ENCODE measurements at places on chromosomes 7 and 10. TPM values are rescaled to one million over a fixed set of nuclear protein-coding genes. Genes with fewer than 3 reads are reported as not detected.
A peak's percentile ranks its signal among the peaks of the same experiment; 100 is the strongest.

GRCh38 chr10:131093795-131094366 lies 217.6 kb downstream of the TCERG1L start:
- no peak for DNase-seq

CYP17A1 gene
- total RNA-seq: 43.2 TPM

DNA sequence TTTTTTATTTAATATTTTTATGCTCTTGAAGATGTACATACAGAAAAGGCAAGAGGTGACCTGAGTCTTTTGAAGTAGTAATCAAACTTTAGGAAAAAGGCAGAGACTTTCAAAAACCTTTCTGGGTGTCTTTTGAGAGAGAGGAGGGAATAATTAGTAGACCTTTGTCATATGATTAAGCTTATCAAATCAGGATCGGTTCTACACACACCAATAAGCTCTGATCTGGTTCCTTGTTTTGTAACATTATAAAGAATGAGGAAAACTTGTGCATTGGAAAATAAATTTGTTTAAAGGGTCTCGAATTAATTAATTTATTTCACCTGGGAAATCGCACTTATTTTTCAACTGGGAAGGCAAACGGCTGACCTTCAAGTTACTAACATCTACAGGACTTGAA lies 11.9 kb downstream of the TWIST1 start:
- DNase-seq: no peak

DNA sequence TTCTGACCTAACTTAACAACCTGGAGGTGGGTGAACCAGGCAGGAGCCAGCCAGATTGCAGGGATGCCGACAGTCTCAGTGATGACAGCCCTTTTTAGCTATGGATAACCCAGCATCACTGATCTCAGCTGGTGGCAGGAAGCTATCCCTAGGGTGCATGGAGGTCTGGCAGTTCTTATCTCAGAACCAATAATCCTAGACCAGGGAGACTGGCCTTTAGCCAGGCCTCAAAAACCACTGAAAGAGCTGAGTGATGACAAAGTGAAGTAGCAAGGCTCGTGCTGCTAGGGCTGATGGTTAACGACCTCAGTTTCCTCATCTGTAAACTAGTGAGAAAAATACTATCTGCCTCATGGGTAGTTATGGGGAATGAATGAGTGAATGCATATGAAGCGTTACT lies 112.5 kb downstream of the RALA start:
- DNase-seq: no peak

ADGRA1 gene
- total RNA-seq: 0.49 TPM

PODXL gene
- total RNA-seq: 26.0 TPM

GRCh38 chr7:68107968-68108367 lies 1111.3 kb downstream of the TYW1 start:
- no peak for DNase-seq

DNA sequence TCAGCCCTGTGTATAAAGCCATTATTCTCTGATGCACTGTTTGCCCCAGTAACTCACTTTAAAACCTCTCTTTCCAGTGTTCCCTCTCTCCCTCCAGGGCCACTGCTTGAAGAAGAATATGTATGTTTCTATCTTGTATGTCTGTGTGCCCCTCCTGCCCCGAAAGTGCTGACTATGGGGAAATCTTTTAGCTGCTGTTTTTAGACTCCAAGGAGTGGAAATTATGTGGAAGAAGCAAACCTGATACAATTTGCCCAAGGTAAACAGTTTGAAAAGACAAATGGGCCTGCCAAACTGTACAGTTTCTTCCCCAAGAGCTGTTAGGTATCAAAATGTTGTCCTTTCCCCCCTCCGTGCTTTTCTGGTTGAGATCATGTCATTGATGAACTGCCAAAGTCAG lies 3.4 kb downstream of the ADRA2A start:
- peak; percentile 42 for DNase-seq

FBXW4 gene
- 49.6 TPM for total RNA-seq

DNA sequence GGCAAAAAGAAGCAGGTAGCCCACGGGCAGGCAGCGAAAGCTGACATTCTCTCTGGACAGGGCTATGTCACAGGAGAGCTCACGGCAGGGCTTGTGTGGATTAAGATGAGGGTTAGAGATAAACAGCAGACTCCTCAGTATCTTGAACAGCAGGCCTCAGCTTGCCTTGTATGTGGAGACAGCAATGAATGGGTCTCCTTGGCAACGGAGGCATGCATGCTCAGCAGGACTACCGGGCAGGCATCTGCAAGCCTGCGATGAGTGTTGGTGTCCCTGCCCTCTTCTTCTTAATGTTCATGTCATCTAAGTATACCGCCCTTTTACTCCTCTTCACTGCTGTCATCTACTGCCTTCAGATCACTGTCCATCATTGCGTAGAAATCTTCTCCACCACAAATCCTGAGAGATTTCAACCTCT lies 81.9 kb upstream of the C1GALT1 start:
- no peak for DNase-seq

DNA sequence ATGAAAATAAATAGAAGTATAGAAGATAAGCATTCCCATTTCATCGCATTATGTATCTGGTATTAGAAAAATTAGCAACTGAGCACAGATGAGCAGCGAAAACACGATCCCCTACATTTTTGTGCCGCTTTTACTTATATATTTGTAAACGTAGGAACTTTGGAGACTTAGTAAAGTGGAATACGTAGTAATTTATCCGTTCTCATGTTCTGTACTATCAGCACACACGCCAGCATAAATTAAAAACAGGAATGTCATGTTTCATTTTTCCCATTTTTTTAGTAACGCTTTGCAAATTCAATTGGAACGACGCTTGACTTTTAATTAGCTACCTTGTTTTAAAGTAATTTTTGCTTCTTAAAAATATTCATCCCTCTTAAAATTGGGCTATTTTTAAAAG lies 2.4 kb downstream of the ZNRF2 start:
- no peak for DNase-seq

ELOVL3 gene
- not detected for total RNA-seq

DNA sequence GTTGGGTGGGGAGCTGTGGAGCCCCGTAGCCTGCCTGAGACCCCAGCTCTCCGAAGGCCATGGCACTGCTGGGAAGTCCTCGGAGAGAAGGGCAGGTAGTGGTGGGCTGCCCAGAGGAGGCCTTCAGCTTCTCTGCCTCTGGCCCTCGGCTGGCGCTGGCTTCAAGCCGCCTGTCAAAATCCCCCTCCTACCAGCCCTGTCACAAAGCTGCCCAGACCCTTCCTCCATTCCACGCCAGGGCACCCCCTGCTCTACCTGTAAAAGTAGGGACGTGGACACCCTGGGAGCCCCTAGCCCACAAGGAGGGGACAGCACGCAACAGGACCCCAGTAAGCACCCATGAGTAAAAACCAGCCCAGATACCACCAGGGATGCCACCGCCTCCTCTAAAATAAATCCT lies 31.6 kb downstream of the MAD1L1 start:
- DNase-seq: no peak

- no peak for DNase-seq
These were observed 298.3 kb downstream of the PTEN start for GRCh38 chr10:88161756-88162155.

DNA sequence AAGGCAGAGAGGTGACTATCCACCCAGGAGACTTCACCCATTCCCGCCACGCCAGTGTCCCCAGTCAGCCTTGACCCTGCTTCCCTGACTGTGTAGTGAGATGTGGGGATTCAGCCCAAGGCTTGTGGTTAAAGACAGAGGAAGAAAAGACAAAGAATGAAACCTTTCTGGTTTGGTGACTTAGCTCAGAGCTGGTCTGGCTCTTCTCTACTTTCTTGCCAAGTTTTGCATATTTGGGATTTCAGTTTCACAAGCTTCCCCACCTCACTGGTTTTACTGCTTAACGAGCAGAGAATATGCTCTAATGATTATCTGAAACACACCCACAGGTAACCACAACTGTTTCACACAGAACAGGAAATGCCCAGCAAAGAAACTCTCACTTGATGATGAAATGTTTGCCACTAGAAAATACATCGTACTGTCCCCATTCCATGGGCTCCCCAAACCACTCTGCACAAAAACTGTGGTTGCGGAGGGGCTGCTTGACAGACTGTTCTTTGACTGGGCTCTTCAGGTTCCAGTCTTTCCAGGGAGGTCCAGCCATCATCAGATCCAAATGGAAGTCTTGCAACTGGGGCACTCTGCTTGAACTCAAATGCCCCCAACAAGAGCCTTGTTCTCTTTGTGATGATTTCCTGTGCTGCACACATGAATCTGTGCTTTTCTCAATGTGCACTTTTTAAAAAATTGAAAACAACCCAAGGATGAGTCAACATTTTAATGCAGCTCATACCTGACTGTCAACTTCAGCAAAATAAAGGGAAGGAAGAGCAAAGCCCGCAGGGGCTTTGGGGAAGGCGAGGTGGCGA lies 95.5 kb downstream of the CTBP2 start:
- no peak for DNase-seq

MEOX2 gene
- 1.7 TPM for total RNA-seq

- DNase-seq: no peak
These were observed 79.5 kb upstream of the INSYN2A start for GRCh38 chr10:127275793-127276450.

CLDN3 gene
- total RNA-seq: not detected

UCN3 gene
- total RNA-seq: not detected

SPAM1 gene
- total RNA-seq: not detected

PIP gene
- 2.5 TPM for total RNA-seq

DNA sequence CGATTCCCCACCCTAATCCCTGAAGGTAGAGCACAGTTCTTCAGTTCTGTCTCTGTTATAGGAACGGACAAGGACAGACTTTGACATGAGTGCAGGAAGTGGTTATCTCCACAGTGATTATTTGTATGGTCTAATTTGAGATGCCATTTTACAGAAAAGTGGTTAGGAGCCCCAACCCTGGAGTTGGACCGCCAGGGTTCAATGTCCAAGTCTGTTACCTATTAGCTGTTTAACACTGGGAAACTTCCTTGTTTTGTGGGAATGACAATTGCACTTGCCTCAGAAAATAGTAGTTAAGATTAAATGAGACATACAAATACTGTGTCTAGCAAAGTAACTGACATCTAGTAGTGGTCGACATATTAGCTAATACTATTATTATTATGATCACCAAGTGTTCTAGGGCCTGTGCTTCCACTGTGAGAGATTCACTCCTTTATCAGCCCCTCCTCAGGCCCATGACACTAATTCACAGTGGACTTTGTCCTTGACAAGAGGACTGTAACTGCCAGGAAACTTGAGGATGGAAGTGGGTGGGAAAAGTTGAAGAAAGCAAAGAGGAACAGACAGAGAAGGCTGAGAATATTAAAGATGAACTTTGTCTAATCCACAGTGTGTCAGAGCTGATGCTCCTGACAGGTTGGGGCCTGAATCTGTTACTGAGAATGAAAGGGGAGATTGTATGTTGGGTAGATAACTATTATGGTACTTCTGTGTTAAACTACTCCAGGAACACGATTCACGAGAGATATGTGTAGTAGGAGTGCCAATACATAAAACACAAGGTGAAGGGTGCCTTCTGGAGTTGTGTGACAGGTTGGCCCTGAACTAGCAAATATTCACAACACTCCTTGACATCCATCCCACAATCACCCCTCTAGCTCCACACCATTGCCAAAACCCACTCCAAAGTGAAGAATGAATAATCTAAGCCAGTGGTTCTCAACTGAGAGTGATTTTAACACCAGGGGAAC lies 66.4 kb downstream of the TAC1 start:
- no peak for DNase-seq

DNA sequence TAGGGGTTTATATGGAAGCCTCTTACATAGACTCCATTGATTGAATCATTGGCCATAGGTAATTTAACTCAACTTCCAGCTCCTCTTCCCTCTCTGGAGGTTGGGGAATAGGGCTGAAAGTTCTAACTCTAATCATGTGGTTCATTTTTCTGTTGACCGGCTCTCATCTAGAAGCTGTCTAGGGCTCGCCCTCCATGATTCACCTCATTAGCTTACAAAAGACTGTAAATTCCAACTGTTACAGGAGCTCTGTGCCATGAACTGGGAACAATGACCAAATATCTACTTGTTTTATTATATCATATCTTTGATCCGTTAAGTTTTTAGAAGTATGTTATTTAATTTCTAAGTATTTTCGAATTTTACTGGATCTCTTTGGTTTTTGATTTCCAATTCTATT lies 263.0 kb downstream of the TCF7L2 start:
- DNase-seq: no peak

- no peak for DNase-seq
These were observed 47.7 kb upstream of the COMMD3 start for GRCh38 chr10:22268503-22268902.

DNA sequence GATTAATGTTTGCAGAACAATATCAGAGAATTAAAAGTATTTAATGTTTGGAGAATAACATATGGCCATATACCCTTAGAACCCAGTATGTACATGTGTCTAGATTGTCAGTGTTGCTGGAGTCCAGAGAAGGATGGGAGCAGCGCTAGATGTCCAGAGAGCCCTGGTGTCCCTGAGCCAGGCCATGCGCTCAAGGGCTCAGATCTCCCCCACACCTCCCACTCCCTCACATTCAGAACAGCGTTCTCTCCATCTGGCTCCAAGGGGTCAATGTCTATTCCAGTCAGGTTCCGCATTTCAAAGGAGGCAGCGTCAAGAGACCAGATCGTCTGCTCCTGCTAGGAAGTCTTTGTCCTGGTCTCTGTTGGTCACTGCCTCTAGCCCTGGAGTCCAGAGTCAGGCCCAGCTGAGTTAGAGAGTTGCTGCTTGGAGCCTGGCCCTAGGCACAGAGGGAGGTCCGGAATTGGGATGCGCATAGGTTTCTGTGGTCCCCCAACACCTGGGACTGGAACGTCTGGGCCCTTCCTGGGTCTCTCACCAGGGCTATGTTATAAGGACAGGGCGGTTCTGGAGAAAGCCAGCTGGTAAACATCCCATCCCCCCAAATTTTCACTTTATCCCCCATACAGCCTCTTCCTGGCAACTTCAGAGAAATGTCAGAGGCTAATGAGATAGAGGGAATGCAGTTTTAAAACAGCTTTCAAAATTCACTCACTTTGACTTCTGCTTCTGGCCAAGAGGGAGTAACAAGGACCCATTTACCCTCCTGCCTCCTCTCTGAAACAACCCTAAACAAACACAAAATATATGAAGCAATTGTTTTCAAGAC lies 6.5 kb upstream of the WDR86 start:
- no peak for DNase-seq

- DNase-seq: no peak
These were observed 88.8 kb downstream of the OAT start for GRCh38 chr10:124329941-124330340.

- DNase-seq: no peak
These were observed 154.8 kb upstream of the TMEM196 start for GRCh38 chr7:19928247-19928646.

GRCh38 chr7:131905471-131905973 lies 349.1 kb upstream of the PODXL start:
- peak; percentile 47 for DNase-seq

GRCh38 chr10:99266383-99266782 lies 30.7 kb upstream of the HPSE2 start:
- DNase-seq: no peak

- no peak for DNase-seq
These were observed 496.9 kb upstream of the ZMIZ1 start for GRCh38 chr10:78571891-78572290.

GRCh38 chr10:78752708-78753107 lies 316.1 kb upstream of the ZMIZ1 start:
- no peak for DNase-seq

ELFN1 gene
- 2.2 TPM for total RNA-seq

- DNase-seq: no peak
These were observed 362.9 kb downstream of the MAGI2 start for GRCh38 chr7:79090543-79090942.

MAGI2 gene
- 6.9 TPM for total RNA-seq

- peak; percentile 18 for DNase-seq
These were observed 167.7 kb upstream of the ADO start for GRCh38 chr10:62636825-62637248.

- DNase-seq: no peak
These were observed 35.4 kb upstream of the INHBA start for GRCh38 chr7:41738336-41738735.

GRCh38 chr10:12482587-12482986 lies 133.2 kb downstream of the CAMK1D start:
- no peak for DNase-seq

- no peak for DNase-seq
These were observed 14.4 kb downstream of the MPLKIP start for GRCh38 chr7:40120020-40120419.

Data from vagina (tissue), 2 donors.